ENCODE measurements at places on chromosomes 1 and 21. TPM values are rescaled to one million over a fixed set of nuclear protein-coding genes. Genes with fewer than 3 reads are reported as not detected.

DNA sequence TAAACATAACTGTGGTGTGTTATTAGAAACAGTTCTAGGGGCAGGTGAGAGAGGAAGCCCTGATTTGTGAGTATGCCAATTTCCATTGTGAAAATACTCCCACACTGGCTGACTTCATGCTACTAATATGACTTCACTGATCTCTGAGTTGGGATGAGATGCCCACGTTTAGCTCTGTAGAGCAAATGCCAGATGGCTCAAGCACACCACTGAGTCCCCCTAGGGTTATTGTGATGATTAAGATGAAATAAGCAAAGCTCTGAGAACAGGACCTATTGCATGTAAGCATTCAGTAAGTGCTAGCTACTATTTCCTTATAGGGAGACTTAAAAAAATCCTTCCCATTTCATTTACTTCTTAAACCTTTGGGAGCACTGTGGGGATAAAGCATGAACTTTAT, 117.6 kb downstream of the CENPF start:
- DNase-seq, result no peak

DNA sequence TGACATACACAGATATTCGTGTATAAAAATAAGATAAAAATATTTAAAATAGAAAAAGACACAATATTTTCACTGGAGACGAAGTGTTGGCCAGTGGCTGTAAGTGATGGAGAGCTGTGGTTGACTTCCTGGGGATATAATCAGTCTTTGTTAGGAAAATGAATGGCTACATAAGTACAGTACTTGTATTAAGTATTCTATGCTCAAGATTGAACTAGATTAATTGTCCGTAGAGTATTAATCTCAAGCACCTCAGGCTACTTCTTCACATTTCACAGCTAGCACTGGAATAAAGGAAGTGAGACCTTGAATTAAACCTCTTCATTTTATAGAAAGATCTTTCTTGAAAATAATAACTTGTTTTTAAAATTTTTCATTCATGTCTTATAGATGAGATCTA, 39.0 kb upstream of the RGS5 start:
- no peak for DNase-seq

DNA sequence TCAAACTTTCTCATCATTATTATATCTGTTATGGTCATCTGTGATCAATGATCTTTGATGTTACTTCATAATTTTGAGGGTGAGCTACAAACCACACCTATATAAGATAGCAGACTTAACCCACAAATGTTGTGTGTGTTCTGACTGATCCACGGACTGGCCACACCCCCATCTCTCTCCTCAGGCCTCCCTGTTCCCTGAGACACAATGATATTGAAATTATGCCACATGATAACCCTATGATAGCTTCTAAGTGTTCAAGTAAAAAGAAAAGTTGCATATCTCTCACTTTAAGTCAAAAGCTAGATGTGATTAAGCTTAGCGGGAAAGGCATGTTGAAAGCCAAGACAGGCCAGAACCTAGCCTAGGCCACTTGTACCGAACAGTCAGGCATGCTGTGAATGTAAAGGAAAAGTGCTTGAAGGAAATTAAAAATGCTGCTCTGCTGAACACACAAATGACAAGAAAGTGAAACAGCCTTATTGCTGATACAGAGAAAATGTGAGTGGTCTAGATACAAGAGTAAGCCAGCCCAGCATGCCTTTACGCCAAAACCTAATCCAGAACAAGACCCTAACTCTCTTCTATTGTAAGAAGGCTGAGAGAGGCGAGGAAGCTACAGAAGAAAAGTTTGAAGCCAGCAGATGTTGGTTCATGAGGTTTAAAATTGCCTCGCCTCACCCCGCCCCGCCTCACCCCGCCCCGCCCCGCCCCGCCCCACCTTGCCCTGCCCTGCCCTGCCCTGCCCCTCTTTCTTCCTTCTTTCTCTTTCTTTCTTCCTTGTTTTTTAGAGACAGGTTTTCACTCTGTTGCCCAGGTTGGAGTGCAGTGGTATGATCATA, 16.5 kb downstream of the CTSS start:
- no peak for DNase-seq

- peak; percentile 29 for DNase-seq
Measured at GRCh38 chr1:28971980-28972771, 57.8 kb downstream of the EPB41 start.

DNA sequence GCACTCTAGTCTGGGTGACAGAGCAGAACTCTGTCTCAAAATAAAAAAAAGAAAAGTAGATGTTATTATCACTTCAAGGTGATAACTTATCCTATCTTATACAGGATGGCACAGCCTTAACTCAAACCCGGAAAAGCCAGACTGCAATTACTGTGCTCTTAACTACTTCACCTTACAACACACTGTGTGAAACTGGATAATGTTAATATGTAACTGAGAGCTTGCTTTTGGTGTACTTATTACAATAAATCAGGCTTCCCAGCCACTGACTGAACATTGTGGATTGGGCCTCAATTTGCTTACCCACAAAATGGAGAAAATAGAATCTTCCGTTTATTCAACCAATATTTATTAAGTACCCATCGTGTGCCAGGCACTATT, 1.4 kb downstream of the ORC1 start:
- no peak for DNase-seq

- no peak for DNase-seq
Measured at GRCh38 chr1:160401487-160401805, 1.1 kb downstream of the VANGL2 start.

- DNase-seq, result no peak
Measured at GRCh38 chr1:19203440-19203839, 6.6 kb downstream of the UBR4 start.

DNA sequence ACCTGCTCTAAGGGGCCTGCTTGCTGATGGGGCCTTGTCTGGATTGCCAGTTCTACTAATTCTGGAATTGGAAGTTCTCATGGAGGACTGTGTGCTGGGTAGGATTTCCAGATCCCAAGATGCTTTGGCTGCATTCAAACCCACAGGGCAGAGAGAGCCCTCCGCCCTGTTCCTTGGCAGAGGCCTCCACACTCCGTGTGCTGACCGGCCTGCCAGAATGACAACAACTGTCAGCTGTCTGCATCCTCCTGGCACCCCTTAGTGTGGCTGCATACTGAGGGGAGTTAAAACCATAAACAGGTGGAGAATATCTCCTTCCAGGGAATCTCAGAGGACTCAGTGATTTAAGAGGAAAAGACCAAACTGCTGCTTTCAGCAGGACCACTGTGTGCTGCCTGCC, 60.7 kb downstream of the ADARB1 start:
- no peak for DNase-seq

DNA sequence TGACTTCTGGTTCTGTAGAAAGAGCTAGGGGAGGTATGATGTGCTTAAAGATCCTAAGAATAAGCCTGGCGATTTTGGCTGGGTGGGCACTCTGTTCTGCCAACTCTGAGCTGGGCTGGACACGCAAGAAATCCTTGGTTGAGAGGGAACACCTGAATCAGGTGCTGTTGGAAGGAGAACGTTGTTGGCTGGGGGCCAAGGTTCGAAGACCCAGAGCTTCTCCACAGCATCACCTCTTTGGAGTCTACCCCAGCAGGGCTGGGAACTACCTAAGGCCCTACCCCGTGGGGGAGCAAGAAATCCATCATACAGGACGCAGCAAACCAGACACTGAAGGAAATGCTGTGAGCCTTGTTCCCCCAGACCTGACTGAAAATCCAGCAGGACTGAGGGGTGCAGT, 93.3 kb downstream of the PAPPA2 start:
- no peak for DNase-seq

DNA sequence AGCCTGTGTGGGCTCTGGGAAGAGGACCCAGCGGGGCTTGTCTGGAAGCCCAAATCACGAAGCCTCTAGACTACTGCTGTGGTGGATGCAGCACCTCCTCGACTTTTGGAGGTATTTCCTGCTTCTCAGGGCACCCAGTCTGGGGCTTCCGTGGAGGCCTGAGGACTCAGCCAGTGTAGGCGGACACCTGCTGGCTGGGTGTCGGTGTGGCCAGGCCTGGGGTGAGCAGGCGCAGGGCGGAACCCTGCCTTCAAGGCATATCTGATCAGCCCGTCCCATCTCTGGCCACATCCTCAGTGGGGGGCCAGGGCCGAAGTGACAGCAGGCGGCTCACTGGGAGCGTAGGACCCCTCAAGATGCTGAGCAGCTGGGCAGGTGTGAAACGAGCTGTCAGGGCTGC, 6.9 kb downstream of the PLCH2 start:
- DNase-seq, result no peak

- DNase-seq, result no peak
Measured at GRCh38 chr21:38327984-38328383, 71.2 kb downstream of the KCNJ15 start.

- DNase-seq, result no peak
Measured at GRCh38 chr1:46646844-46647243, 21.3 kb downstream of the ATPAF1 start.

GRCh38 chr1:223870617-223871574, 25.1 kb upstream of the TP53BP2 start:
- no peak for DNase-seq

DNA sequence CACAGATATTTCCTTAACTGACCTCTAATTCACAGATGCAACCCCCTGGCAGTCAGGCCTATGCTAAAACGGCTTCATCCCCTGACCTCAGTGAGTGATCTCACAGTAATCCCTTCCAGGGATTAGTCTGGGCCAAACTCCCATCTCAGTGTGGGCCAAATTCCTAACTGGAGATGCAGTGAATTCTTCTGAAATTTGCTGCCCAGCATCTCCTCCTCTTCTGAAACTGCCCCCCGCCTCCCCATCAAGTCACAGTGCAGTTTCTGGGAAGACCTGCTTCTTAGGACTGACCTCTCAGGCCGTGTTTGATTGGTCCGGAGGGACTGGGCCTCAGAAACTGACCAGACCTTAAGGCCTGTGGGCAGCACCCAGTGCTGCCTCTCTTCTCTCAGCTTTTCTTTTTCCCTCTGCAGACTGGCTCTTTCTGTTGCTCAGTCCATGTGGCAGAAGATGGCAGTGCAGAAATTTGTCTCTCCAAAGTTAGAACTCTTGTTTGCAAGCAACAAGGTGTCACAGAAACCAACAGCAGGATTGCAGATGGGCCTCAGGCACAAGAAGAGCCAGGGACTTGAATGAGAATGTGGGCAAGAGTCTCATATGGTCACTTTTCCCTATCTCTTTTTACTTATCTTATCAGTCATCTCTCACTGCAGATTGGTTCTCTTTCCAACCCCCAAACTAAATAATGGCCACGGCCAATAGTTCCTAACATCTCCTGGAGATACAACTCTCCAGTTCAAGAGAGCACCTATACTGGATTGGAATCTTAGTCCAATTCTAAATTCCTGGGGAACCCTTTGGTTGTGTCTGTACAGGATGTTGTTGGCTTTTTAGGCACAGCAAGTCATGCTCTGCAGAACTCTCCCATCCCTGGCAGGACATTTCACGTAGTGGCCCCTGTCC, 95.5 kb upstream of the RALGPS2 start:
- DNase-seq, result no peak

- DNase-seq, result no peak
Measured at GRCh38 chr1:212643877-212644276, 35.3 kb downstream of the ATF3 start.

DNA sequence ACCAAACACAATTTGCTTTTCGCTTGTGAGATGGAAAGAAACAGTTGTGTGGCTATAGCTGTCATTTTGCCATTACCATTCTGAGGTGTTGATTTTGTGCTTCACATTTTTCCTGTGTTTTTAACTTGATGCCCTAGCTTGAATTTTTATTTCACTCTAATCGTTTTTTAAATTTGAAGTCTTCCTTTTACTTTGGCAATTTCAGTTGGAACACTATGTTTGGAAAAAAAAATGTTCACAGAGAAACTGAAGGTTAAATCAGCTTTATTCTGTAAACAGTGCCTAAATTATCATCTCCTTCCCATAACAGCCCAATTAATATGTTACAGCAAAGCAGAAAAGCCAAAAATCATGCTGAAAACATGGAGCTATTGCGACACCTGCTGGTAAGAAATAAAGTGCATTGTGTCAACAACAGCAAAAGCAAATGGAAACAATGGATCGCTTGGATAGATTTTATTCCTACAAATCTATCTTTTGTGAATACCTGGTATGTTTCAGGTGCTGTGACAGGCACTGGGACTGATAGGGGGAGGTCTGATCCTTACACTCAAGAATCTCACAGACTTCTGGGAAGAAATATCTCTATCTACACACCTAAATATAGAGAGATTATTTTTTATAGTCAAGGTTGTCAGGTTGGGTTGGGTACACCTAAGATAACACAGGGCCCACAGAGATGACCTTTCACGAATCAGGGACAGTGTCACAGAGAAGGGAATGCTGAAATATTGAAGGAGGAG, 16.2 kb upstream of the ERICH3 start:
- peak; percentile 31 for DNase-seq

DNA sequence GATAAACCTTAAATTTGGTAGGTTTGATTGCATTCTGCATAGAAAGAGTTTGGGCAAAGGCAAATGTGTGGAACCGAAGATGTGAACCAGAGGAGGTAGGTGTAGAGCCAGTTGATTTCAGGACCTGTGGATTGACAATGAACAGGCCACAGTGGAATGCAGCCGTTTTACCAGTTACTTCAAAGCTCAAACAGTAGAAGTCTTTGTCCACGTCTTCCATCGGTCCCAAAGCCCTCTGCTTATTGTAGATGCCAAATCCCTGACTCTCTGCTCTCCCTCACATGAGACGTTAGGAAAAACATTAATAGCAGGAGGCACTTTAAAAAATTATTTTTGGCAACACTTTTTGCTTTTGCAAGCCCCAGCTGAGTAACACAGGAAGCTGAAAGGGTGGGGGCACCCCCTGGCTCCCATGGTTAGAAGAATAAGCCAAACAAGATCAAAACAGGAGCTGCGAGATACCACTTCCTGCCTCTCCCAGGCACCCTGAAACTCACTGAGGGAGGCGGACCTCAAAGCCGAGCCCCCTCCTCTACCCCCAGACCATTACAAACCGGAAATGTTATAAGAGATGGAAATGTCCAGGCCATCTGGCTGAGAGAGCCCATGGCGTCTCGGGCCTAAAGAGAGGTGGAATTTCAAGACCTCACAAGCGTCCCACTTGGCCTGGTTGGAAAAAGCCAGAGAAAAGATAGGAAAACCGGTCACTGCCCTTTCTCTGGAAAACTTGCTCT, 13.5 kb downstream of the TRAF3IP3 start:
- DNase-seq, result peak; percentile 60

The DRAXIN gene
- polyA plus RNA-seq, result 0.12 TPM

The OPRD1 gene
- polyA plus RNA-seq, result not detected

The HSPB7 gene
- polyA plus RNA-seq, result 25.4 TPM

The VHLL gene
- not detected for polyA plus RNA-seq

The COL24A1 gene
- 0.31 TPM for polyA plus RNA-seq

The ERMAP gene
- 5.0 TPM for polyA plus RNA-seq

The XKR8 gene
- 4.7 TPM for polyA plus RNA-seq

The GNAT2 gene
- polyA plus RNA-seq, result not detected
